Activated T-cell treated with anti-CD3 and anti-CD28 coated beads, Interleukin-2, amount 50 U/mL, for 1 hour (primary cell): ENCODE measurements at places on chromosomes 1 and 21.
A peak's percentile ranks its signal among the peaks of the same experiment; 100 is the strongest.

DNA sequence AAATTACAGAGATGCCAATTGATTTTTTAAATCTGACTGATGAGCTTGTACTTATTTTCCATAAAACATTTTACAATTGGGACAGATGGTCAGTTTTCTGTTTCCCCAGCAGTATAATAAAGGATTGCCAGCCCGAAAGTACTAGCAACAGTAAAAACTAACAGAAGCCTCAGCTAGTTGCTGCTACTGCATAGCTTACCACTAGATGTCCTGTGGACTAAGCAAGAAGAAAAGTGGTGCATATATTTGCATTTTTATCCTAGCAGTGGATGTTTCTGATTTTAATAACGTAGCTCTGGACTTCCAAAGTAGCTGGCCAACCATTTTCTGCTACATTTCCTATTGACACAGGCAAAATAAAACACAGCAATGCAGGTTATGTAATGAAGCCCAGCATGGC, 241.5 kb downstream of the BARHL2 start:
- DNase-seq, result no peak

- DNase-seq, result no peak
These were observed 99.8 kb upstream of the C1orf105 start for GRCh38 chr1:172320733-172321132.

- DNase-seq, result no peak
These were observed 10.6 kb downstream of the ITPKB start for GRCh38 chr1:226728448-226728847.

DNA sequence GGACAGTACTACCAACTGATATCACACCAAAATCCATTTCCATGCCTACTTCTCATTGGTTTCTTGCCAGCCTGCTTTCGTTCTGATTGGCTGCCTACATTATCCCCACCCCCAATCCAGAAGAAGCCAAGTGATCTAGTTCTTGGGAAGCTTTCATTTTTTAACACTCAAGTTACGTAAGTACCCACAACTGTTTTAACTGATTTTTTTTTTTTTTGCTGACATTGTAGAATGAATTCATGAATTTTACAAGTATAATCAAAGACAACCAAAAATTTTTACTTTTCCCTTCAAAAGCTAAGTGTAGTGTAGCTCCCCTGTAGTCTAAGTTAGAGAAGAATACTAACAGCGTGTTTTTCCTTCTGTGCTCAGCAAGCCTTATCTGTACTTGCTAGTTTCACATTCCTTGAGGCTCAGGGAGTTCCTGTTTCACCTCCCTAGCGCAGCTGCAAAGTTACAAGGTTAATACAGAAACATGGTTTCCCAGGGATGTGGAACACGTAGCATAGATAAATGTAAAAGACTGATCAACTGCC, at the start of gene SLC9C2:
Gene SLC9C2, minus strand, starts transcription at position 17 of the 536 bp plus-strand sequence. CDS start 1,296 bp downstream, outside the sequence.
- no peak for DNase-seq

- no peak for DNase-seq
These were observed 8.4 kb upstream of the GNG4 start for GRCh38 chr1:235657747-235658526.

- peak; percentile 31 for DNase-seq
These were observed 36.1 kb downstream of the CLSTN1 start for GRCh38 chr1:9787702-9788101.
